Activated CD8-positive, alpha-beta T cell treated with anti-CD3 and anti-CD28 coated beads for 36 hours (primary cell): ENCODE measurements at places on chromosomes 16 and 17. TPM values are rescaled to one million over a fixed set of nuclear protein-coding genes. Genes with fewer than 3 reads are reported as not detected.

DNA sequence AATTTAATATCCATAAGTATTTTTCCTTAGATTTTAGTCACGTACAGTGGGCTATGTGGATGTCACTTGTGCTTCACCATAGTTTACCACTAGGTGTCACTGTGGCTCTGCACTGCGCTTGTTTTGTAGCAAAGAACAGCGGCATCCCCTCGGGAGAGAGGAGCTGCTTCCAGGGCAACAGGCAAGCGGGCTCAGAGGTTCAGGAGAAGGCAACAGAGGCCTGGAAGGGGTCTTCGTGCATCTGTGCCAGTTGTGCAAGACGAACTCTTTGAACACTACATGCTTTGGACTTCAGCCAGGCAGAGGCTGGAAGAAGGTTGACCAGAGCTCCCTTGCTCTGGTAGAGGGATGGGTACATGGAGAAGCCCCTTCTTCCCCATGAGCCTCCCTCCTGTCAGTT, 20.6 kb downstream of the CYB561 start:
- peak; percentile 79 for DNase-seq

GRCh38 chr17:12386225-12386624, 279.5 kb upstream of the MYOCD start:
- no peak for DNase-seq

Gene PGS1
- 43.3 TPM for total RNA-seq

DNA sequence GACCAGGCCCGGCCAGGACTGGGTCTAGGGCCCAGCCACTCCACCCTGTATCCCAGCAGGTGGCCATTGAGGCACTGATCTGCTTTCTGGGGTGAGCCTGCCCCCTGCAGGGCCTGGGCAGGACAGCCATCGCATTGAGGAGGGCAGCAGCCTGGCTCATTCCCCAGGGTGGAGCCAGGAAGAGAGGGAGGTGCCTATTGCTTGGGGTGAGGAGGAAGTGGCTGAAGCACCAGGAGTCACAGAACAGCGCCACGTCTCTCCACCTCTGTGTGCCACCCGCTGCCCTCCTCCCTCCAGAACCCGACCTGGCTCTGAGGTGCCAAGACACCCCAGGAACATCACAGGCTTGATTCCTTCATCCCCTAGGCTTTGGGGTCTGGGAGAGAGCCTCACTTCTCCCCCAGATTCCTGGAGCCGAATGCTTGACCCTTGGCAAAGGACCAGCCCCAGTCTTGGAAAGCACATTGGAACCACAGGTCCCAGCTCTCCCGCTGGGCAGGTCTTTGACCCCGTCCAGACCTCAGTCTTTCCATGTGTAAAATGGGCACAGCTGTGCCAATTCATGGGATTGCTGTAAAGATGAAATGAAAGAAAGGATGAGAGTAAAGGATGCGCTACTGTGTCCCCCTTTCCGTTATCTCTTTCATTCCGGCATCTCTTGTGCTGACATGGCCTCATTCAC, 7.2 kb upstream of the KRT36 start:
- DNase-seq: peak; percentile 86

GRCh38 chr17:47315451-47316266, 8.1 kb upstream of the EFCAB13 start:
- peak; percentile 44 for DNase-seq
